ENCODE measurements at places on chromosomes 3 and 15.

- DNase-seq, result peak; percentile 88
Measured at GRCh38 chr3:134485075-134485717, 589 bp downstream of the ANAPC13 start.

DNA sequence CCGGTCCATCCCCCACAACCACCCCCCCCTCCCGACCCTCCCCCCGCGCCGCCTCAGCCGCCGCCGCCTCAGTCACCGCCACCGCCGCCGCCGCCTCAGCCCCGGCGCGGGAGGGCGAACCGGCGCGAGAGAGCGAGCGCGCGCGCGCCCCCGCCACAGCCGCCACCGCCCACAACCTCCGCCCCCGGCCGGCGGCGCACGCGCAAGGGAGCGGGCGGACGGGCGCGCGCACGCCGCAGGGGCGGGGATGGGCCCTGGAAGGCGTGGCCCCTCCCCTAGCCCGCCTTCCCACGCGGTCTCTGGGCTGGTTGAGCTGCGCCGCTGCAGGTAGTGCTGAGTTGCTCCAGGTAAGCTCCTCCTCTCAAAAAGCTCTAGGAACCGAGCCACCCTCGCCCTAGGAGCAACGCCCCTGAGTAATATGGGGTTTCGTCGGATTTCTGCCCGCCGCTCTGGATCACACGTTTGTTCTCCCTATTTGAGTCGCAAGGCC, at the start of gene TMCC1:
TMCC1 (minus strand) TSS at position 131 of the 490 bp plus-strand sequence.
- DNase-seq, result peak; percentile 90

GRCh38 chr3:52195823-52196331, 2.1 kb upstream of the ALAS1 start:
- DNase-seq, result no peak

- DNase-seq, result no peak
Measured at GRCh38 chr3:151839313-151839631, 25.4 kb downstream of the AADAC start.

GRCh38 chr3:48189321-48189720, 1.1 kb upstream of the CDC25A start:
- no peak for DNase-seq

GRCh38 chr3:59535791-59536221, 486.0 kb upstream of the CFAP20DC start:
- DNase-seq, result no peak

Data from activated CD8-positive, alpha-beta memory T cell treated with anti-CD3 and anti-CD28 coated beads, Interleukin-2, amount 50 U/mL, for 4 hours (primary cell).